GM19239 (cell line): ENCODE measurements at places on chromosomes 12 and 14.

GRCh38 chr12:120856980-120857379 lies 47.2 kb downstream of the SPPL3 start:
- no peak for DNase-seq

- DNase-seq: no peak
These were observed 40.4 kb upstream of the BTG1 start for GRCh38 chr12:92186038-92186470.

DNA sequence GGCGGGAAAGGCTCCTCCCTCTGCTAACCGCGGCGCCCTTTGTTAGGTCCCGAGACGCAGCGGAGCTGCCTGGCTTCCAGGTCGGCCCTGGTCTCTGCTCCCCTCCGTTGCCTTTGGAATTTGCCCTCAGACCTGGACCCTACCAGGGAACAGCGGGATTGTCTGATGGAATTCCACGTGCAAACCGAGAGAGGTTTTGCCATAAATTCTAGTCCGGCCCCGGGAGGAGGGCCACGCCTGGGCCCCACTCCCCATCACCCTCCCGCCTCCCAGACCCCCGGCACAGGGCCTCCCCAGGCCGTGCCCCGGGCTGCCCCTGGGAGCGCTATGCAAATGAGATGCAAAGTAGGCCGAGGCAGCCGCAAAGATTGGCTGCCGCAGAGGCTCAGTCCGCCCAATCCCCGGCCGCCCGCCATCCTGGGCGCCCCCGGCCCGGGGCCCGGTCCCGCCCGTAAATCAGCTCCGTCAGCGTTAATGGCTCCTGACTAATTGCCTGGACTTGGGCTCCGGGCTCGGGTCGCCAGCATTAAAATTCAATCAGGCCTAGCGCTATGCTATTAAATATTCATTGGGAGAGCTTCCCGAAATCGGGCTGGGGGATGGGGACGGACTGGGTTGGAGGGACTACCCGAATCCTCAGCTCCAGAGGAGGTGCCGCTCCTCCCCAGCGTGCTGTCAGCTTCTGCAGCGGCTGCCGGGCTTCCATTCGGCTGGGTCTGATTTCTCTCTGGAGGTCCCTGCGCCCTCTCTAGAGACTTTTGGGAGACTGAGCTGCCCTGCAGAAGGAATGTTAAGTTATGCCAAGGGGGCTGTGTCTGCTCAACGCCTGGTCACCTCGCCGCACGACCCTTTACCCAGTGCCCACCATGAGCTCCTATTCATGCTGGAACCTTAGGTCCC lies 15.7 kb upstream of the FIGNL2 start:
- no peak for DNase-seq

DNA sequence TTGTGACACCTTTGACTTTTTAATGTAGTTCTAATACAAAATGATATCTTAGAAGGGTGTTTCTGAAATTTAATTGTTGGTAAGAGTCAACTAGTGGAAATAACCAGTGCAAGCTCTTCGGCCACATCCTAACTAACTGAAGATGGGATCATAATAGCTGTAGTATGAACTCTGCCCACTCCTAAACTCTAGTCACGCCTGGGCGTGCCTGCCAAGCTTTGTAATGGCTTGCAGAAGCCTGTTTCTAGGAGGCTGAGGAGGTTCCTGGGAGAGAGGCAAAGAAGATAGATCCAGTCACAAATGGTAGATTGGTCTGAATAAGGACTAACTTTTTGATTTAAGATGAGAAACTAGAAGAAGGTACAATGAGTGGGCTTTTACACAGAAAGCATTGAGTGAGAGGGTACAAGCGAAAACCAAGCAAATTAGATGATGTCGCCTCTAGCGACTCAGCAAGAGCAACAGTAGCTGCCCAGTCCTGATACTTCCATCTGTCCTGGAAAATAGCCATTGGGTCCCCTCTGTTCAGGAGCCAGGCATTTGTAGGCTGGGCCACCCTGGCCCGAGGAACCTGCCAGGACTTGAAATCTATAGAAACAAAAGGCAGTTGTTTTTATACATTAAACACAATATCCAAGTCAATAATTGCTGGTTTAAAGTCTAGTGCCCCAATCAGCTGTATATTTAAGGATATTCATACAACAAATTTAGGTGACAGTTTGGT lies 148.8 kb downstream of the SLC38A4 start:
- DNase-seq: no peak
